Renal cortical epithelial cell (primary cell): ENCODE measurements at places on chromosomes 3 and 15.

- no peak for DNase-seq
Observed at GRCh38 chr3:194475978-194476377, 10.8 kb downstream of the ATP13A3 start.

GRCh38 chr3:135426508-135426907 lies 539.0 kb upstream of the PPP2R3A start:
- DNase-seq, result no peak

DNA sequence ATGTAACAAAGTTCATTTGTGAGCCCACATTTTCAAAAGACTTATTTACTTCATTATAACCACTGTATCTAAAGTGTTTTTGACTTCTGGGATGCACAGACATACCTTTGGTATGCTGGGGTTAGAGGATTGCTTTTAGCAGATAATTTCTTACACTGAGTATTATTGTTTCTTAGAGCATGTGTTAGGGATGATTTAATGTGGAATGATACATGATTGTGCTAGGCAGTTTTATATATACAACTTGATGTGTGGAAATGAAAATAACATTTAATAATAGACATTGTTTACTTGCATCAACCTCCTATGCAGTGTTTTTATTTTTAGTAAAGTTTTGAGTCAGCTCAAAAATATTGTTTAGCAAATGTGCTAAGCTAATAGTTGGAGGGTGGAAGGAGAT lies 3.4 kb downstream of the KIF23 start:
- no peak for DNase-seq

DNA sequence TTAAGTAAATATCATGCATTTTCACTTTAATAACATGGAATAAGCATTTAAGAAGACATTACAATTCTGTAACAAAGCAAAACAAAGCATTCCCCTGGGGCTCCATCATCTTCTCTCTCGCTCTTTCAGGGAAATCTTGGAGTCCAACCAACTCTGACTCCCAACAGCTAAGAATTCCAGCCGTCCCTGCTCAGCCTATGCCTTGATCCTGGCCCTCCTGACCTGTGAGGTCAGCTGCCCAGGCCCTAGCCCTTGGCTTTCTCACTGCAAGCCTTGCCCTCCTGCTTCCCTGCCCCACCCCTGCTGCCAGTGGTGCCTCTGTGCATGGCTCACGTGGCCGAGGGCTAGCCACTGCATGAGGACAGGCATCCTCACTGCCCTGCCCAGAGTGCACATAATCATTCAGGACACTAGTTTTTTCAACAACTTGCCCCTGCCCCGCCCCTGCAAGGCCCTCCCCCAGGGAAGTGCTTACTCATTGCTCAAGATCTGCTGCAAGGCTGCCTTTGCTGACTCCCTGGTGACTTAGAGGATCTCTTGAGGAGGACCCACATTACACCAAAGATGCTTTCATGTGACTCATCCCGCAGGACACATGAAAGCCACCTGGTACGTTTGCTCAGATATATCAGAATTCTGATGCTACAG lies 37.6 kb downstream of the MTMR10 start:
- DNase-seq, result peak; percentile 68

DNA sequence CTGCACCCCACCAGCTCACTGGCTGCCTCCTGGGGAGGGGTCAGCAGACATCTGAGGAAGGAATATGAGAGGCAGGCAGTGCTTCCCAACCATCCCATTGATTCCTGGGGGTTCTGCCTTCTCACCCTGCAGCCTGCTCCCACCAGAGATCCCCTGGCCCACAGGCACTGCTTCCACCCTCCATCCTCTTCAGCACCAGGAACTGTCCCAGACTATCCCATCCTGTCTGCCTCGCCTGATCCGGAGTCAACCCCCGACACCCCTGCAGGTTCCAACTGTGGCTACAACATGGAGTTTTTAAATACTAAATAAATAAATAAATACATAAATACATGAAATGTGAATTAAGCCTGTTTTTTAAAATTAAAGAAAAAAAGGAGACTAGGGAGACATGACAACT lies 43.6 kb downstream of the CACNA2D2 start:
- DNase-seq, result no peak

DNA sequence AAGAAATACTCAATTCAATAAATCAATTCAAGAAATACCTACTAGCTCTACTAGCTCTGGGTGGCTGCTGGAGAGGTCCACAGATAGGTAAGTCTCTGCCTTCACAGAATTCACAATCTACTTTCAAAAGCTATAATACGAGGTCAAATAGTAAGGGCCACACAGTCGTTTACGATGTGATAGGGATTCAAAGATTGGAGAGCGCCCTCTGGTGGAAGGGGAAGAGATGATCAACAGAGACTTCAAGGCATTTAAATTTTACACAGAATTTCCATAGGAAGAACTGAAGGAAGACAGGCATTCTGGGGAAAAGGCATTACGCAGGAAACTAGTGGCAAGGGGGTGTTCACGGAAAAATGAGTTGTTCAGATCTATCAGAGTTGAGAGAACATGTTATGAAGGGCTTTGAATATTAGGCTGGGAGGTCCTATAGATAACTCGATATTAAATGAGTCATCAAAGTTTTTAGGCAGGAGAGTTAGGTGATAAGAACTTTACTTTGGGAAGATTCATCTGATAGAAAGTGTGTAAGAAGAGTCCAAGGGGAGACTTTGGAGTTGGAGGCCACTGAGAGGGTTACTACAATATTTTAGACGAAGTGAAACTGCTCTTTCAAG lies 128.8 kb downstream of the FRMD5 start:
- DNase-seq, result peak; percentile 64

- DNase-seq, result no peak
Observed at GRCh38 chr3:126507886-126508285, 9.7 kb downstream of the UROC1 start.

DNA sequence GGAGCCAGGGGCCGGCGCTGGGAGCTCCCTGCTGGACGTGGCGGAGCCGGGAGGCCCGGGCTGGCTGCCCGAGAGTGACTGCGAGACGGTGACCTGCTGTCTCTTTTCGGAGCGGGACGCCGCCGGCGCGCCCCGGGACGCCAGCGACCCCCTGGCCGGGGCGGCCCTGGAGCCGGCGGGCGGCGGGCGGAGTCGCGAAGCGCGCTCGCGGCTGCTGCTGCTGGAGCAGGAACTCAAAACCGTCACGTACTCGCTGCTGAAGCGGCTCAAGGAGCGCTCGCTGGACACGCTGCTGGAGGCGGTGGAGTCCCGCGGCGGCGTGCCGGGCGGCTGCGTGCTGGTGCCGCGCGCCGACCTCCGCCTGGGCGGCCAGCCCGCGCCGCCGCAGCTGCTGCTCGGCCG lies 1.5 kb downstream of the SMAD6 start:
- DNase-seq, result no peak
